ENCODE measurements at places on chromosomes 6 and 20.

- no peak for DNase-seq
Measured at GRCh38 chr6:73703466-73703865, 7.5 kb downstream of the CD109 start.

- DNase-seq: no peak
Measured at GRCh38 chr6:95994151-95994550, 21.6 kb upstream of the FUT9 start.

- no peak for DNase-seq
Measured at GRCh38 chr6:137099689-137100403, 55.1 kb upstream of the IL20RA start.

- no peak for DNase-seq
Measured at GRCh38 chr6:11700118-11700718, 78.4 kb downstream of the ADTRP start.

GRCh38 chr20:11204926-11205768 is 531.3 kb upstream of the JAG1 start:
- DNase-seq: no peak

DNA sequence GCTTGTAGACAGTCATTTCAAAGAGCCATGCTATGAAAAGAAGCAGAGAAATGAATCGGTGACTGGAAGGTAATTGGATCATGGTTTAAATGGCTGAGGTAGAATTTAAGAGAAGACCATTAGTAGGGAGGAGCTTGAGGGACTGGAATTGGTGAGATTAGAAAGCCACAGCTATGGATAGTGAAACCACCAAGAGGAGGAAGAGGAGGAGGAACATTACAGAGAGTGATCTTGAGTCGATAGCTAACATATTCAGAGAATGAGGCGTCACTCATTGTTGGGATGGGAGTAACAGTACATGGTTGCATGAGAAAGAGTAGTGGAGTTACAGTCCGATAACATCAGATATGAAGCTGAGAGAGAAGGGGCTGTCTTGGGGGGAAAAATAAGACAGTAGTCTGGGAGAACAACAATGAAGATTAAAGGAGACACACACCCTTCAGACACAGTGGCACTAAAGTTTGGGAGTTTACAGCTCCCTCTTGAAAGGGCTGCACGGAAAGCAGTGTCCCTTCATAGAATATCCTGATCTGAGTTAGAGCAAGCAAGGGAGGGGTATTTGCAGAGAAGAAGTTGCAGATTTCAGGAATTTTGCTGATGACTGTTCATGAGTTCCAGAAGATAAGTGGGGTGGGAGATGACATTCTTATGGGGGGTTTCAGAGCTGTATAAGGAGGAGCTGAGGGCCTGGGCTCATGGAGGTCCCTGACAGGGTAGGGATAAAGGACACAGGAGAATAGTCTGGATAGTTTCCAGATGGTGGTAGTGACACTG is 15.1 kb upstream of the LAMP5 start:
- no peak for DNase-seq

- DNase-seq: no peak
Measured at GRCh38 chr6:34243131-34243771, 5.6 kb downstream of the SMIM29 start.

All from activated CD4-positive, alpha-beta T cell treated with anti-CD3 and anti-CD28 coated beads, Interleukin-2, amount 50 U/mL, for 1 hour (primary cell).